Activated CD4-positive, alpha-beta T cell treated with anti-CD3 and anti-CD28 coated beads for 36 hours (primary cell): ENCODE measurements at places on chromosomes 2 and 18.

DNA sequence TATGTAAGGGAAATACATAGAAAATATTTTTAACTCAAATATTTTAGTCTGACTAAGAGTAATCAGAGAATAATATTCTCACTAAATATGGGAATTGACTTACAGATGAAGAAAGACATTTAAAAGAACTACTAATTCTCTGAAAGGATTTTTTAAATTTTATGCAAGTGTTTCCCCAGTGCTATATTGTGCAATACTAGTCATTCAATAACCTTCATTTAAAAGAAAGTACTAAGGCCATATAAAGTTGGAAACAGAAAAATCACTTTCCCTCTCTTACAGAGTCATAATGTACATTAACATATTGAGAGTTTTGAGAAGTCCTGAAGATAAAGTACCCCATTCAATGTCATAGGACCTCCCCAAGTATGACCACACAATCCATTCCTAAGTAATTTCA lies 584.6 kb upstream of the ACVR2A start:
- DNase-seq, result no peak
- H3K27me3 ChIP-seq, result no peaks in the 10 kb centered on the region

DNA sequence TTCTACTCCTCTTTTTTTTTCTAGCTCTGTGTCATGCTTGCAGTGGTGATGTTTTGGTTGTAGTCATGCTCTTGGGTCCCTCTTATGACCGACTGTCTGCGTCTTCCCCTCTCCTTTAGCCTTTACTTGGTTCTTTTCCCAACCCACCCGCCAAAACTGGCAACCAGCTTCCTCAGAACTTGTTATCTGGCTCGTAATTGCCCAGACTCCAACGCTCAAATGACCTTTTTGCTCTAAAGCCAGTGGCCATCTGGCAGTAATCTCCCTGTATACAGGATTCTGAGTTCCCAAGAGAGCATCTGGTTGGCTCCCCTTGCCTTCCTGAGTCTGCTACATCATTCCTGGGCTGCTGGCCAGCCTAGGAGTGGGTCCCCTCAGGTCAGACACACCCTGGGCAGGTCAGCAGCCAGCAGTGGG lies 147.2 kb downstream of the MGAT5 start:
- H3K4me3 ChIP-seq, result no peak overlapping the region
- peaks cover 4% of the 10 kb centered on the region for H3K36me3 ChIP-seq

- H3K4me3 ChIP-seq, result no peak overlapping the region
- peaks cover 24% of the 10 kb centered on the region for H3K27me3 ChIP-seq
- DNase-seq, result peak; percentile 16
- no peaks in the 10 kb centered on the region for H3K36me3 ChIP-seq
- H3K4me1 ChIP-seq, result no peaks in the 10 kb centered on the region
- H3K27ac ChIP-seq, result no peak overlapping the region
Observed at GRCh38 chr18:34659579-34660517, 50.2 kb upstream of the DTNA start.

GRCh38 chr18:76610012-76610411 lies 115.0 kb upstream of the ZNF516 start:
- H3K27me3 ChIP-seq, result no peaks in the 10 kb centered on the region
- no peak for DNase-seq
- no peaks in the 10 kb centered on the region for H3K36me3 ChIP-seq
- H3K4me3 ChIP-seq, result no peak overlapping the region
- no peak overlapping the region for H3K27ac ChIP-seq

DNA sequence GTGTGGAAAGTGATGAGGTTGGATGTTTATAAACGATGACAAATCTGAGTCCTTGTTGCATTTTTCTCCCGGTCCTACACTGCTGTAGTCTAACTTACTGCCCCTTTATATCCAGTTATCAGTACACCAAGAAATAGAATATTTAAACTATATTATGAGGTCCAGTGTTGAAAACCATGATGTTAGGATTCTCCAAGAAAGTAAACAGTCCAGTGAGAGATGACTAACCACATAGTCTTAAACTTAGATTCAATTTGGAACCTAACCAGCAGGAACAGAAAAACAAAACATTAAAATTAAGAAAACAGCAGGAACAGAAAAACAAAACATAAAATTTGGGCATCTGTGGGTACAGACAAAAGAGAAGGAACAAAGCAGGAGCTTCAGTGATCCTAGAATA lies 143.2 kb downstream of the TPGS2 start:
- no peak overlapping the region for H3K4me3 ChIP-seq
- DNase-seq, result no peak
- H3K27ac ChIP-seq, result no peak overlapping the region
- H3K4me1 ChIP-seq, result no peaks in the 10 kb centered on the region
- H3K36me3 ChIP-seq, result no peaks in the 10 kb centered on the region

DNA sequence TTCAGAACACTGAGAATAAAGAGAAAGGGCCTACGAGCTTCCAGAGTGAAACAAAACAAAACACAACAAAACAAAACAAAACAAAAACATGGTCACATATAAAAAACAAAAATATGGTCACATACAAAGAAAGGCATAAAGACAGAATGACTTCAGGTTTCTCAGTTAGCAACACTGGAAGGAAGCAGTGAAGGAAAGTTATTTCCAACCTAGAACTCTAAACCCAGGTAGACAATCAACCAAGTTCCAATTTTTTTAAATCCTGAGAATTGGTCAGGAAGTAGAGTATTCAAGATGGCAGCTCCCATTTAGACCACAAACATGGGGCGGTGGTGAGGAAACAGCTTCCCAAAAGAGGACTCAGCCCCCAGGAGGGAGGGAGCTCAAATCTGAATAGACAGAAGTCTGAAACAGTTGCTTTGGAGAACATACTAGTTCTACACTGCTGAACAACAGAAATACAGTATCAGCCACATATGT lies 9.1 kb downstream of the DRC1 start:
- no peak overlapping the region for H3K27ac ChIP-seq
- H3K27me3 ChIP-seq, result peaks cover 13% of the 10 kb centered on the region
- peaks cover 9% of the 10 kb centered on the region for H3K4me1 ChIP-seq
- no peaks in the 10 kb centered on the region for H3K36me3 ChIP-seq
- H3K4me3 ChIP-seq, result no peak overlapping the region
- no peak for DNase-seq

- no peaks in the 10 kb centered on the region for H3K4me1 ChIP-seq
- no peak overlapping the region for H3K27ac ChIP-seq
- H3K4me3 ChIP-seq, result no peak overlapping the region
Observed at GRCh38 chr2:126543081-126543480, 112.9 kb upstream of the GYPC start.

GRCh38 chr2:172462373-172462848 lies 35.0 kb downstream of the ITGA6 start:
- DNase-seq, result no peak
- H3K4me3 ChIP-seq, result peak overlapping the region; percentile 24
- peaks cover 93% of the 10 kb centered on the region for H3K4me1 ChIP-seq
- H3K27me3 ChIP-seq, result no peaks in the 10 kb centered on the region

DNA sequence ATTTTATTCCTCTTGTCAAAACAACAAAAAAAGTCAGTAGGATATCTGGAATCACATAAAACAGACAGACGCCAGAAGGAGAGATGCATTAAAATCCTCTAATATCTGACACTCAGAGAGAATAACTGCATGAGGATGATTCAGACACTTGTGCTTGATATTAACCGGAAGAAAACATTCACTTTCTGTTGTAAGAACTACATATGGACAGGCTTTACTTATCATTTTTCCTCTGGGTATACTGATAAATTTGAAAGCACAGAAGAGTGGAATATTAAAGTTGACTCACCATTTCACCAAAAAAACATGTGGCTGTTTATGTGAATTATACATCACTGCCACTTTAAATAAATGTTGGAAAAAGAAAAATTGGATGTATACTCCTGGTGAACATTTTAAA lies 589.1 kb upstream of the CDH2 start:
- no peak for DNase-seq
- H3K36me3 ChIP-seq, result no peaks in the 10 kb centered on the region
- H3K27ac ChIP-seq, result no peak overlapping the region
- no peak overlapping the region for H3K4me3 ChIP-seq
- no peaks in the 10 kb centered on the region for H3K27me3 ChIP-seq

- H3K27ac ChIP-seq, result no peak overlapping the region
- peak overlapping the region; percentile 15 for H3K4me3 ChIP-seq
- peaks cover 2% of the 10 kb centered on the region for H3K4me1 ChIP-seq
Observed at GRCh38 chr2:91442246-91442905, 2750.9 kb downstream of the RPIA start.
